ENCODE measurements at places on chromosomes 5 and 9. TPM values are rescaled to one million over a fixed set of nuclear protein-coding genes. Genes with fewer than 3 reads are reported as not detected.

Gene LCN6
- 11.0 TPM for total RNA-seq

Gene DDX4
- not detected for total RNA-seq

Gene SNX18
- total RNA-seq: 14.0 TPM

Gene WHRN
- 20.3 TPM for total RNA-seq

Gene PCDHGA10
- 5.1 TPM for total RNA-seq

Gene CERCAM
- 23.2 TPM for total RNA-seq

Gene FOXE1
- not detected for total RNA-seq

Gene TMED9
- total RNA-seq: 102 TPM

Gene GPR21
- total RNA-seq: not detected

Gene OR5C1
- total RNA-seq: not detected

Data from right cardiac atrium (tissue), 5 donors.